CD8-positive, alpha-beta memory T cell (primary cell): ENCODE measurements at places on chromosomes 3 and 15. TPM values are rescaled to one million over a fixed set of nuclear protein-coding genes. Genes with fewer than 3 reads are reported as not detected.

DNA sequence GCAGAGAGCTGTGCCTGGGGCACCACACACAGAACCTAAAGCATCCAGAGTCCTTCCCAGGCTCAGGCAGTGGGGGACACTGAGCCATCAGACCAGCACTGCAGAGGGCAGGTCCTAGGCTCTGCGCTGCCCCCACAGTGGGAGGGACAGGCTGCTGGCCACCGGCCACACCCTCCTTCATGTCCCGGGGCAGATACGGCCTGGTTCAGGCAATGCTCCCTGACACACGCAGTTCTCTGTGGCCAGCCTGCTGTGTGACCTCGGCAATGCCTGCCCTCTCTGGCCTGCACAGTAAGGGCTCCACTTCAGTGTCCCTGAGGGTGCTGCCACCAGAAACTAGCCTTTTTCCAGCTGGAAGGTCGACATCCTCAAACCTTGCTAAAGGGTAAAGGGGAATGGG lies 12.4 kb downstream of the LINGO1 start:
- no peak for DNase-seq

- DNase-seq: no peak
Observed at GRCh38 chr3:13475871-13476590, 4.1 kb upstream of the HDAC11 start.

DNA sequence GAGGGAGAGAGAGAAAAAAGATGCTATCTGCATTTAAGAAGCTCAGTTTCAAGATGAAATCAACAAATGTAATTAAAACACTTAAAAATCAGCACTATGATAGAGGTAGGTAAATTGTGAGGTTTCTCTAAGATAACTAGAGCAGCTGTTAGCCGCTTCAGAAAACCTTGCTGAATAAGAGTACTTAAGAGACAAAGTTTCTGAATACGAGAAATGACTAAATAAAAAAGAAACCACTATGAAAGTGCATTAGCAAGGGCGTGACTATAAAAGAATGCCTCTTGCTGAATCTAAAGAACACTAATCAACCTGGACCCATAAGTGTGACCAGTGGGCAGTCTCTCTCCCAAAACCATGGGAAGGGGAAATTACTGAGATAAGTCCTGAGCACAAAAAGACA lies 41.8 kb downstream of the IQCB1 start:
- DNase-seq: no peak

Gene FOXL2
- total RNA-seq: not detected
